ENCODE measurements at places on chromosomes 13 and 19.

DNA sequence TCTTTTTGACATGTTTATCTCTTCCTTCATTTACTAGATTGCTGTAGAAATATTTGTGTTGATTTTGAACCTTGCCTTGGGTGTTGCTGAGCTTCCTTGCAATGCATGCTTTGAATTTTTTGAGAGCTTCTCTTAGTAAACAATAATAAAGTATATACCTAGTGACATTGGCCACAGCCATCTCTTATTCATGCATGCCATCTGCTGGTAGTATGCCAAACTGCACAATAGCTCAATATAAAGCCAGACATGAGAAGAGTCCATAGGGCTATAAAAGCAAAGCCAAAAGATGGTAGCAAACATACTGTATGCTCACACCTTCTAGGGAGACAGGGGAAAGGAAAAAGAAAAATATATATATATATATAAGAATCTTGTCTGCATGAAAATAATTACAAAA is 18.9 kb upstream of the ZSCAN5A start:
- DNase-seq, result peak; percentile 83

GRCh38 chr13:71374471-71375049 is 492.4 kb downstream of the DACH1 start:
- no peak for DNase-seq

GRCh38 chr19:17220207-17220758 is 5.1 kb downstream of the USE1 start:
- DNase-seq, result no peak

DNA sequence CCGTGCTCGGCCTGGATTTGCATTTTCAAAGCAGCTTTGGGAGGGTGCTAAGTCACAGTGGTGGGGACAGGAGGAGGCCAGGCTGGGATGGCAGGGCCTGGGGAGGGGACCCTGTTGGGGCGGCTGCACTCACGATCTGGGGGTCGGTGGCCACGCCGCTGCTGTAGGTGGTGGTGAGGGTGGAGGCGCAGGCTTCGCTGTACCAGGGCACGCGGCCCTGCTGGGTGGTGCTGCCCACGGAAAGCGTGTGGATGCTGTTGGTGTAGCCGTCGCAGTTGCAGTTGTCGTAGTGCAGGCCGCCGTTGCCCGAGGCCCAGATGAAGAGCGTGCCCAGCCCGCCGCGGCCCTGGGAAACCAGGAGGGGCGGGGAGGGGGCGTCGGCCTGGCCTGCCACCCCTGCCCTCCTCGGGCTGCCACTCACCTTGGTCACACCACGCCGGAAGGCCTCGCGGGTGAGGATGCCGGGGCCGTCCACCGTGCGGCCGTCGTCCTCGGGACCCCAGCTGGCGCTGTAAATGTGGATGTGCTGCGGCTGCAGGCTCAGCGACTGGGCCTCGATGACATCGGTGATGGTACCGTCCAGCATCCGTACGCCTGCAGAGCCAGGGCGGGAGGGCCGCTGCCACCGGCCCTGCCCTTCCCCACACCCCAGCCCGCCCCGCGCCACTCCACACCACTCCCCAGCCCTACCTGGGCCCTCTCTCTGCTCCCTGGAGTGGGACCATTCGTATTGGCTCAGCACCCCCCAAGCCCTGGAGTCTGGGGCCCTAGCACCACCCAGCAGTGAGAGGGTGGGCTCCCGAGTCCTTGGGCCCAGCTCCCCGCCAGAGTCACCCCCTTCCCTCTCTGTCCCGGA is 3.2 kb downstream of the PCSK4 start:
- no peak for DNase-seq

DNA sequence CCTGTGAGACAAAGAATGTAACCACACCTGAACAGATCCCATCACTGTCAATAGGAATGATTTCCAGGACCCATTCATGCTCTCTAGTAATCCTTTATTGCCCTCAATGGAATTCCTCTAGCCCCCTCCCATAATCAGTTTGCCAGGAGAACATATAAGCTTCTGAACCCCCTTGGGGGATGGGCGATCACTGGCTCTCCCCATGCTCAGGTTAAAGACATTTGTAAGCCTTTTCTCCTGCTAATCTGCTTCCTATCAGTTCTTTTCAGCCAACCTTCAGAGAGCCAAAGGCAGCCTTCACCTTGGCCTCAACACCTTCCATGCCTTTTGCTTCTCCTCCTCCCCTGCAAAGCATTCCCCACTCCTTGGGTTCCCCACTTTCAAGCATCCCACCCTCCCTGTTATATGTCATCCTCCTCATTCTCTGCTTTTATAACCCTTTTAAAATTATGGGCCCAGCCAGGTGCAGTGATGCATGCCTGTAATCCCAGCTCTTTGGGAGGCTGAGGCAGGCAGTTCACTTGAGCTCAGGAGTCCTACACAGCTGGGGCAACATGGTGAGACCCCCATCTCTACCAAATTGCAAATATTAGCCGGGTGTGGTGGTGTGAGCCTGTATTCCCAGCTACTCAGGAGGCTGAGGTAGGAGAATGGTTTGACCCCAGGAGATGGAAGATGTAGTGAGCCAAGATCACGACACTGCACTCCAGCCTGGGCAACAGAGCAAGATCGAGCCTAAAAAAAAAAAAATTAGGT is 12.4 kb downstream of the DPRX start:
- no peak for DNase-seq
